ENCODE measurements at places on chromosomes 13 and 19.

DNA sequence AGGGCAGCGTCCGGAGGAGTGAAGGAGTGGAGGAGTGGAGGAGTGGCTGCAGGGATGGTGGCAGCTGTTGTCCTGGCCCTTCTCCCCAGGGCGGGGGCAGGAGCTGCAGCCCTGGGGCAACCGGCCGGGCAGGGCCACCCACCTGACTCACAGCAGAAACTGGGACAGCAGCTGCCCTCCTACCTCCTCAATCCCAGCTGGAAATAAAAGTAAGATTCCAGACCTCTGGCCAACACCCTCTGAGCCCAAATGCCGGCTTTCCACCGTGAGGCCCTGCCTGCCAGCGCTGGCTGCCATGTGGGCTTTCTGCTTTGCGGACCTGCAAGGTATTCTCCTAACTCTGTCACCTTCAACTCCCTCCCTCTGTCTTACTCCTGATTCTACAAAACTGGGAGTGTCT is 3.3 kb upstream of the CLPP start:
- DNase-seq: no peak

GRCh38 chr19:1826557-1827521 is 14.8 kb upstream of the ATP8B3 start:
- DNase-seq: no peak

- DNase-seq: no peak
These were observed 1.2 kb upstream of the GNG8 start for GRCh38 chr19:46637224-46637623.

GRCh38 chr13:72643311-72643989 is 84.0 kb downstream of the MZT1 start:
- no peak for DNase-seq

DNA sequence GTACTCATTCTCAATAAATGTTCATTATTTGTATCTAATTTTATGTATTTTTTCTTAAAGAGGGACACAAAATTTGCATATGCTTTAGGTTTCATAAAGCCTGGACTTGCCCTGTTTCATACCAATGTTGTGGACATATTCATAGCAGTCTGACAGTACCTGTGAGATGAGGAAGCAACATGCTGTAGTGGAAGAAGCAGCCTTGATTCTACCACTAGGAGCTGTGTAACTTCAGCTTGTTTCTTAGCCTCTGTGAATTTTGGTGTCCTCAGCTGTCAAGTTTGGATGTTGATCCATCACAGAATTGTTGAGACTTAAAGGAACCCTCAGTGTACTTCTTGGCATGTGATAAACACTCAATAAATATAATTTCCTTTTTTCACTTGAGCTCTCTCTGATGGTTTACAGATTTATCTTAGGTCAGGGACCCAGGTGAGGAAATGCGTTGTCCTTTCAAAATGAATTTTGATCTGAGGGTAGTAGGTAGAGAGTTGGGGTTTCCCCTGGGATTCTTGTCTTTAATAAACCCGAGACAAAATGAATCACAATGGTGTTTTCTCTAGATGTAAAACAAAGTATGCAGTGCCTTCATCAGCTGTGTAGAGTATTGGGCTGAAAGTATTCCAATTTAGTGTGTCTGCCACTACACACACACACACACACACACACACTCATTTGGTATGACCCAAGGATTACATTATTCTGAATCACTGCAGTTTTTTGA is 152.1 kb downstream of the KCNRG start:
- DNase-seq: no peak

- no peak for DNase-seq
These were observed 183.8 kb downstream of the LACC1 start for GRCh38 chr13:44063467-44063866.

- DNase-seq: no peak
These were observed 196.1 kb upstream of the MAB21L1 start for GRCh38 chr13:35672611-35673010.

DNA sequence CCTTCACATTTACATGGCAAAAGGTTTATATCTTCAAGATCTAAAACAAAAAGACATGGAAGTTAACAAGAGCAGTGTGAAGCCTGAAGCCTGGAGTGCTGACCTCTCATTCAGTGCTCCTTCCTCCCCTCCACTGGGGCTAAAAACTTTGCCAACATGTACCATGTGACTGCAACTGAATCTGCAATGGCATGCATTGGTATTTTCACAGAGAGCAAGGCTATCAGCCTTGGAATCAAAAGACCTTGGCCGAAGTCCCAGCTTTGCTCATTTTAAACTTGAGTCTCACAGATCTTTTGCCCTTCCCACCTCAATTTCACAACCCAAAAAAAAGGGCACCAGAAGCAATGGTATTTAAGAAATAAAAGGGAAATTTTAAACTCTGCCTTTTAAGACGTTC is 325.1 kb downstream of the DCT start:
- DNase-seq: no peak

DNA sequence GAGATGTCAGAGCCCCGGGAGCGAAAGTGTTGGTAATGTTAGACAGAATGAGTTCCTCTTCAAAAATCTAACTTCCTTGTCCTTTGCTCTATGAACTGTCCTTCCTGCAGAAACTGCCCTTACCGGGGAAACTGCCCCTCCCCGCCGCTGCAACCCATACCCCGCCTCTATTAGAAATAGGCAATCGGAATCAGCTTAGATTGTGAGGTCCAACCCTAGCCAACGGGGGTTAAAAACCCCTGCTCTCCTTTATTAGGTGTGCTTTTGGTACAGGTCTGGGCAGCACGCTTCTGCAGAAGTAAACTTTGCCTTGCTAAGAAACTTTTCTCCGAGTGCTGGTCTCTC is 11.5 kb upstream of the CAPNS1 start:
- DNase-seq: no peak

GRCh38 chr19:45428384-45429231 is 4.9 kb upstream of the ERCC1 start:
- no peak for DNase-seq

GRCh38 chr13:97743938-97744337 is 209.5 kb upstream of the IPO5 start:
- no peak for DNase-seq

Measured in type B pancreatic cell (in vitro differentiated cells).